Spinal cord (tissue), 10 donors: ENCODE measurements at places on chromosomes 5 and 9. TPM values are rescaled to one million over a fixed set of nuclear protein-coding genes. Genes with fewer than 3 reads are reported as not detected.

GRCh38 chr5:68011801-68012200 is 203.8 kb upstream of the PIK3R1 start:
- no peaks in the 10 kb centered on the region for H3K27me3 ChIP-seq
- no peak overlapping the region for H3K4me3 ChIP-seq
- DNase-seq = no peak
- no peaks in the 10 kb centered on the region for H3K36me3 ChIP-seq

DNA sequence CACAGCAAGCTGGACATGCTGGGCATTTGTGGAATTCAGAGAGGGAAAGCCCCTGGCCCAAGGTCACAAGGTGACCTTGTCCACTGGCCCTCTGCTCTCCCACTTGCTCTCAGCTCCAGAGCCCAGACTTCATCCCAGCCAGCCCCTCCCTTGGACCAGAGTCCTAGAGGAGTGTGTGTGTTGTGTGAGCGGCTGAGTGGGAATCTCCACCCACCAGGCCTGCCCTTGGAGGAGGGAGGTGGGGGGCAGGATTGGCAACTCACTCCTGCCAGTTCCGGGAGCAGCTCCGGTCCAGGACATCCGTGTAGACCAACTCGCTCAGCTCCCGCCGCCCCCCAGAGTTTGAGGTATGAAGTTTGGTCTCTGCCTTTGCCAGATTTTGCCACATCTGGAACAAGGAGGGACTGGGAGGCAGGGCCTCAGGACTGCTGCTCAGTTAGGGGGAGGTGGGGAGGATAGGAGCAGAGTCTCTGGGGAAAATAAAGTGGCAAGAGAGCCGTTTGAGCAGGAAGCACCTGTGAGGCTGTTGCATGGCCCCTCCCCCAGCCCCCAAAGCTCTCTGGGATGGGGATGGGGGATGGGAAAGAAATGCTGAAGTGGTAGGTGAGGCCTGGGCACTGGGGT is 1.4 kb downstream of the MZB1 start:
- H3K27ac ChIP-seq = no peak overlapping the region
- H3K4me3 ChIP-seq = no peak overlapping the region
- no peak for DNase-seq

GRCh38 chr9:126222835-126223431 is 103.7 kb upstream of the MVB12B start:
- no peaks in the 10 kb centered on the region for H3K36me3 ChIP-seq
- DNase-seq = no peak
- H3K27me3 ChIP-seq = peaks cover 18% of the 10 kb centered on the region
- H3K4me1 ChIP-seq = peaks cover 18% of the 10 kb centered on the region
- H3K27ac ChIP-seq = no peak overlapping the region
- no peak overlapping the region for H3K4me3 ChIP-seq

- no peaks in the 10 kb centered on the region for H3K27me3 ChIP-seq
- DNase-seq = no peak
- H3K4me1 ChIP-seq = no peaks in the 10 kb centered on the region
Measured at GRCh38 chr5:54227109-54227508, 83.3 kb downstream of the ARL15 start.

DNA sequence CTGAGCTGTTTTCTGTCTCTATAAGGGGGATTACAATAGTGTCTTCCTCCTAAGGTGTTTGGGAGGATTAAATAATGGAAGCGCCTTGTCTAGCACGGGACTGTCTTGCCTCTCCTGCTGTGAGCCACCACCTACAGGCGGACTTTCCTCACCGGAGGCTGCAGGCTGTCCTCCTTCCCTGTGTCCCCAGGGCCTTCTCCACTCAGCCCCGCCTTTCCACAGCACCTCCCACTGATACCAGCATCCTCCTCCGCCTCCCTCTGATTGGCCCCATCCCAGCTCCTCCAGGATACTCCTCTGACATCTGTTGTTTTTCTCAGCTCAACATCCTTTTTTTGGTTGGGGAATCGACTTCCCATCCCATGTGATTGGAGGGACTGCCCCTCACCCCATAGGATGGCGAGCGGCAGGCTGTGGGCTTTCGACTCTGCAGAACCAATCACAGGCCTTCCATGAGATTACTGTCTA is 851 bp upstream of the ZDHHC12 start:
- peaks cover 38% of the 10 kb centered on the region for H3K36me3 ChIP-seq
- peak; percentile 59 for DNase-seq
- H3K27me3 ChIP-seq = no peaks in the 10 kb centered on the region
- H3K4me1 ChIP-seq = peaks cover 29% of the 10 kb centered on the region

DNA sequence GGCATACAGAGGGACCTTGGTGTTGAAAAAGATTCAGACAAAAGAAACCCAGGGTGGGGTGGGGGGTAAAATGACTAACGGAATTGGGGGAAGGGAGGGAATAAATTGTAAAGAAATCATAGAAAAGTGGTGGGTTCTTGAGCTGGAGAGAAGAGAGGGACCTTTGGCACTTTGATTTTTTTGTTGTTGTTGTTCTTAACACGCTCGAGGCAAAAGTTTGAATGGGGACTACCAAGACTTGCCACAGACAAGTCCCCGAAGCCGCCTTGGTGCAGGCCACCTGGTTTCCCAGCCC is 616 bp downstream of the VCAN start:
- H3K4me3 ChIP-seq = peak overlapping the region; percentile 88
- no peaks in the 10 kb centered on the region for H3K36me3 ChIP-seq
- no peaks in the 10 kb centered on the region for H3K27me3 ChIP-seq

DNA sequence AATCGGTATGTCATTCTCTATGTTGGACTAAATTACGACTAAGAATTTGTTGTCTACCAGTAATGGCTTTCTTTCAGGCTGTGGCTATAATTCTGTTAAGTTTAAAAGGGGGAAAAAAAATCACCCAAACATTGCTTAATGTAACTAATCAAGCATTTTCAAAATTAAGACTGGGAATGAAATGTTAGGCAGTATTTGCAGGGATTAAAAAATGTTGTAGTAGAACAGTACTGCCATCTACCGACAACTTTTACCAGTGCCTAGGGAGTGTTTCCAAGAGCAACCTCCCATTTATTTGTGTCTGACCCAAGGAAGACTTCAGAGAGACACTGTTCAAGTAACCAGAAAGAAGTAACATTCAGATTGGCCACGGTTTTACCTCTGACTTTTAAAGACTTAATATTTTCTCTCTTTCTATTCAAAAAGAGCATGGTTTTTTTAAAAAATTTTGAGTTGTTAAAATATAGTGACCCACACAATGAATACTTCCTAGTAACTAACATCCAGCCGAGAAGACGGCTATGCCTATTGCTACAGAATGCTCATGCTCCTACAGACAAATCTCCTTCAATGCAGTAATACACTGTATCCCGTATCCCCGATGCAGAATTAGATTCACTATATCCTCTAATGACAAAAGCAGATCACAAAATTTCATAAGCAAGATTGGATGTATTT is 92.4 kb downstream of the ARL15 start:
- no peaks in the 10 kb centered on the region for H3K36me3 ChIP-seq
- DNase-seq = peak; percentile 66
- no peak overlapping the region for H3K27ac ChIP-seq
- H3K4me3 ChIP-seq = no peak overlapping the region
- no peaks in the 10 kb centered on the region for H3K4me1 ChIP-seq

- no peak overlapping the region for H3K4me3 ChIP-seq
- H3K27me3 ChIP-seq = no peaks in the 10 kb centered on the region
- no peaks in the 10 kb centered on the region for H3K36me3 ChIP-seq
- no peaks in the 10 kb centered on the region for H3K4me1 ChIP-seq
- DNase-seq = no peak
- no peak overlapping the region for H3K27ac ChIP-seq
Measured at GRCh38 chr9:28547527-28547926, 974.2 kb upstream of the C9orf72 start.

GRCh38 chr5:134436523-134437339 is 25.1 kb upstream of the CDKN2AIPNL start:
- peaks cover 28% of the 10 kb centered on the region for H3K4me1 ChIP-seq
- no peak overlapping the region for H3K27ac ChIP-seq
- DNase-seq = no peak

GRCh38 chr9:121284733-121285451 is 16.9 kb downstream of the GSN start:
- H3K36me3 ChIP-seq = peaks cover 12% of the 10 kb centered on the region
- H3K27ac ChIP-seq = peak overlapping the region; percentile 84

DNA sequence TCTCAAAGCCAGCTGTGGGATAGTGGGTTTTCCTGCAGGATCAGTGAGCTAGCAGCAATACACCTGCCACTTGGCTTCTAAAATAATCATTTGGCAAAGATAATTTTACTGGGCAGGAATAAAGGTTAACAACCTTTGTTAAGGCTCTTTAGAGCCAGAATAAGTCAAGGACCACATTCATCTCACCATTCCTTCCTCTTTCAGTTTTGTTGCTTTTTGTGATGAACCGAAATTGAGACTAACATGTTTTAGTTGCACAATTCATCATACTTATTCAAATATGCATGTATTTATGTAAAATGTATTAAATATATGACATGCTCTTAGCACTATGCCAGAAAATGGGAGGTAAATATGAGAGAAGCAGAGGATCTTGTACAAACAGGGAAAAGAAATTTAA is 824.4 kb upstream of the TYRP1 start:
- no peak for DNase-seq
- no peak overlapping the region for H3K27ac ChIP-seq
- H3K27me3 ChIP-seq = no peaks in the 10 kb centered on the region

- DNase-seq = no peak
- no peaks in the 10 kb centered on the region for H3K4me1 ChIP-seq
- H3K27me3 ChIP-seq = no peaks in the 10 kb centered on the region
- H3K36me3 ChIP-seq = no peaks in the 10 kb centered on the region
Measured at GRCh38 chr5:1744393-1745122, 55.1 kb downstream of the MRPL36 start.

DNA sequence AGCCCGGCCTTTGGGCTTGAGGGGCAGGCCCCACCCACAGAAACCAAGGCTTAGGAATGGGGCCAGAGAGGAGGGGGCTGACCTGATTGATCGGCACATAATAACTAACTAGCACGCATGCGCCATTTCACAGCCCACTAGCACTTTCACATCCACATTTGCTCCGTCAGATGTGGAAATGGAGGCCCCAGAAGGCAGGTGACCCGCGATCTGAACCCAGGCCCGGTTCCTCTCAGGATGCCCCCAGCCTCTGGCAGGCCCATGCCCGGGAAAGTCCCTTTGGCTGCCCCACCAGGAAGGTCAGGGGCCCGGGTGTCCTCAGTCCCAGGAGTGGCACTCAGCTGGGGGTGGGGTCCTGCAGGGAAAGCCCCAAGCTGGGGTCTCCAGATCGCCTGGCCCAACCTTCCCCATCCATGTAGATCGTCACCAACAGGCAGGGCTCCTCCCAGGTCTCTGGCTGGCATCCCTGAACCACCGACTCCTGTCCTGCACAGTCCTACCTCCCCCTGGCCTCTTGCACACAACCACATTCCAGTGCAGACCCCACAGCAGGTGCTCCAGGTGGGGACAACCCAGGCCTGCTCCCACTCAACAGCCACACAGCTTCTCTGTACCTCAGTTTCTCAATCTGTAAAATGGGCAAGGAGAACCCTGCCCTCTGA is 46.7 kb downstream of the VAV2 start:
- H3K4me3 ChIP-seq = no peak overlapping the region
- H3K36me3 ChIP-seq = peaks cover 38% of the 10 kb centered on the region
- H3K27me3 ChIP-seq = no peaks in the 10 kb centered on the region
- no peak overlapping the region for H3K27ac ChIP-seq
- H3K4me1 ChIP-seq = peaks cover 85% of the 10 kb centered on the region

GRCh38 chr5:158796812-158797497 is 302.8 kb downstream of the EBF1 start:
- H3K4me1 ChIP-seq = no peaks in the 10 kb centered on the region
- no peak overlapping the region for H3K4me3 ChIP-seq
- no peak overlapping the region for H3K27ac ChIP-seq
- no peaks in the 10 kb centered on the region for H3K27me3 ChIP-seq
- no peaks in the 10 kb centered on the region for H3K36me3 ChIP-seq
- DNase-seq = no peak

DNA sequence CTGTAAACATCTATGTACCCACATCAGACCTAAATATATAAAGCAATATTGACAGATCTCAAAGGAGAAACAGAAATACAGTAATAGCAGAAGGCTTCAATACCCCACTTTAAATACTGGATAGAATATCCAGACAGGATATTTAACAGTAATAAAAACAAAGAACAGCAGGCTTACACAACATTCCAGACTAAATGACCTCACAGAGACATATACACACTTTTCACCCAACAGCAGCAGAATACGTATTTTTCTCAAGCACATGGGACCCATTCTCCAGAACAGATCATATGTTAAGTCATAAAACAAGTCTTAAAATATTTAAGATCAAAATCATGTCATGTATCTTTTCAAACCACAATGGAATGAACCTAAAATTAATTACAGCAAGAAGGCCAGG is 76.8 kb downstream of the CAMSAP1 start:
- no peak overlapping the region for H3K27ac ChIP-seq
- H3K4me1 ChIP-seq = no peaks in the 10 kb centered on the region
- peaks cover 28% of the 10 kb centered on the region for H3K36me3 ChIP-seq
- no peak for DNase-seq
- H3K4me3 ChIP-seq = no peak overlapping the region

DNA sequence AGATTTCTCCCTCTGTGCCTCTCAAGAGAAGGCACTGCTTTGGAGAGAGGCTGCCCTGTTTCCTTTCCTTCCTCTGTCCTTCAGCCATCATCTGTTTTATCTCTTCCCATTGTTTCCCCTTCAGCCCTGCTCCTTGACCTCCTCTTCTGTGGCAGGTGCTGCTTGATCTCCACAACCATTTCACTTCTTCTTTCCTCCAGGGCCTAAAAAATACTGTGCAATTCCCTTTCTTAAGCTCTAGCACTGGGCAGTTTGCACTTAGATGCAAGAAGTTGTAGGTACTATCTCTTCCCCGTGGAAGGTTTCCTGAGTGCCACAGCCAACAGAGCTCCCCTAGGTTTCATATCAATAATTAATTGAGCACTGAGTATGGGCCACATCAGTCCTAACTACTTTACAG is 8.8 kb upstream of the ADRB2 start:
- no peak overlapping the region for H3K27ac ChIP-seq
- H3K4me1 ChIP-seq = peaks cover 5% of the 10 kb centered on the region
- no peaks in the 10 kb centered on the region for H3K27me3 ChIP-seq
- H3K36me3 ChIP-seq = no peaks in the 10 kb centered on the region
- H3K4me3 ChIP-seq = no peak overlapping the region

DNA sequence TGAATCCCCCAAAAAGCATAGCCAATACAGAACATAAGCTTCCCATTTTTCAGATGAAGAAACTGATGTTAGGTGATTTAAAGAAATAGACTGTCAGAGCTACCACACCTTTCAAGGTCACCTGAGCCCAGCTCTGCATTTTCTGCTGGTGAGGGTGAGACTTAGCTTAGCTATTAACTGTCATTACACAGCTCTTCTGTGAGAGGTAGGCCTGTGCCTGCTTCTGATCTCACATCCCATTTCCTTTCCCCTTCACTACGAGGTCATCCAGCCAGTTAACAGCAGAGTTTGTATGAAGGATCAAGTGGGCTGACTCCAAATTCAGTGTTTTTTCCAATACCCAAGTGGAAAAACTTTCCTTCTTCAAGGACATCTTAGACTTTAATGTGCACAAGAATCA is 528.6 kb upstream of the CLINT1 start:
- H3K27me3 ChIP-seq = no peaks in the 10 kb centered on the region
- no peak overlapping the region for H3K27ac ChIP-seq
- no peak overlapping the region for H3K4me3 ChIP-seq
- H3K36me3 ChIP-seq = no peaks in the 10 kb centered on the region

The KCNT1 gene
- total RNA-seq = 9.5 TPM

The ORM2 gene
- total RNA-seq = 0.28 TPM

The GLE1 gene
- 14.8 TPM for total RNA-seq

The NRARP gene
- 5.7 TPM for total RNA-seq

The PSAT1 gene
- 86.7 TPM for total RNA-seq

The FRMPD1 gene
- 8.9 TPM for total RNA-seq

The ACOT12 gene
- 3.8 TPM for total RNA-seq

The NAIP gene
- 31.0 TPM for total RNA-seq

The TGFBI gene
- 171 TPM for total RNA-seq

The MORN5 gene
- total RNA-seq = 18.7 TPM

The ADAMTS19 gene
- total RNA-seq = 7.5 TPM

The BHMT gene
- 0.89 TPM for total RNA-seq
